Tongue (tissue), 3 donors: ENCODE measurements at places on chromosomes 12 and 14. TPM values are rescaled to one million over a fixed set of nuclear protein-coding genes. Genes with fewer than 3 reads are reported as not detected.

GRCh38 chr12:97716356-97716755, 253.8 kb downstream of the RMST start:
- no peak for DNase-seq

GRCh38 chr12:42828836-42829235, 239.3 kb upstream of the PRICKLE1 start:
- no peak for DNase-seq

DNA sequence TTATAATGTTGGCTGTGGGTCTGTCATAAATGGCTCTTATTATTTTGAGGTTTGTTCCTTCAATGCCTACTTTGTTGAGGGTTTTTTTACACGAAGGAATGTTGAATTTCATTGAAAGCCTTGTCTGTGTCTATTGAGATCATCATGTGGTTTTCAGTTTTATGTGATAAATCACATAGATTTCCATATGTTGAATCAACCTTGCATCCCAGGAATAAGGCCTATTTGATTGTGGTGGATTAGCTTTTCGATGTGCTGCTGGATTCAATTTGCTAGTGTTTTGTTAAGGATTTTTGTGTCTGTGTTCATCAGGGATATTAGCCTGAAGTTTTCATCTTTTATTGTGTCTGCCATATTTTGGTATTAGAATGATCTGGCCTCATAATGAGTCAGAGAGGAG, 27.6 kb downstream of the SLC2A13 start:
- no peak for DNase-seq

DNA sequence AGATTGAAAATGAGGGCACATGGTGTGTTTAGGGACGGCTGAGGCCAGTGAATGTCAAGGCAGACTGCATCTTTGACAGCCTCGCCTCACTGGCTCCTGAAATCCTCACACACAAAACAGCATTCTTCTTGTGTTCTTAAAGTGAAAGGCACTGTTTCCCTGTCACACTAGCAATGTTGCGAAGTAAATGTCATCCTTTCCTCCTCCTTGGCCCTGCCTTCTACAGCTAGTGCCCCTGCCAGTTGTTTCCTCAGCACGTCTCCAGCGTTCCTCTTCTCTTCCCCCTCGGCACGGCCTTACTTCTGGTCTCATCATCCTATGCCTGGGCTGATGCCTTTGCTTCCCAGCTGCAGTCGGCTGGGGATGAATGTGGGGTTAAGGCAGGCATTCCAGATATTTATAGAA, 129.4 kb upstream of the DNM1L start:
- DNase-seq: peak; percentile 80

GRCh38 chr14:36767603-36768281, 106.1 kb downstream of the PAX9 start:
- DNase-seq: peak; percentile 40

- no peak for DNase-seq
Observed at GRCh38 chr12:75822416-75822815, 209.2 kb downstream of the PHLDA1 start.

DNA sequence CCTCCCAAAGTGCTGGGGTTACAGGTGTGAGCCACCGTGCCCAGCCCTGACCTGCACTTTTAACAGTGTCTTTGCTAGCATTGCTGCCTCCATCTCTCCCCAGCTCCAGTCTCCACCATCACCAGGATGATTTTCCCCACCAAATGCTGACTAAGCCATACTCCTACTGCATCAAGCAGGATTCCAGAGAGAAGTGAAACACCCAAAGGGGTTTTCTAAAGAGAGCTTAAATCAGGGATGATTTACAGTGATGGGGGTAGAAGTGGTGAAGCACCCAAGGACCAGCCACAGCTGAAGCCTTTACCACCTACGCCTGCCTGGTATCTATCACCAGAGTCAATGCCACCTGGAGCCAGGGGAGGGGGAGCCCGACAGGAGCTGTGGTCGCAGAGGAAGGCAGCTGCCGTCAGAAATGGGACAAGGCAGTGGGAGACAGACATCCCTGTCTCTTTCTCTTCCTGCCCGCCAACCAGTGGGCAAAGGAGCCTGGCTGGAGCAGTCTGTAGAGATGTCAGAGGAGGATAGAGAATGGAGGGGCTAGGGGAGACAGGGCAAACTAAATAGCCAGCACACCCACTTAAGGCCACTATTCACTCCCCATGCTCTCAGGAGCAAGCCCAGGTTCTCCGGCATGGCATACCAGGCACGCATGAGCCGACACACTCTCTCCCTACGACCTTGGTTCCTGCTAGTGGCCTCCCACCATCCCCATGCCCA, 22.4 kb upstream of the CD9 start:
- DNase-seq: no peak

- DNase-seq: peak; percentile 93
Observed at GRCh38 chr12:46524778-46525177, 152.2 kb upstream of the SLC38A2 start.

- no peak for DNase-seq
Observed at GRCh38 chr14:101973356-101973755, 9.0 kb downstream of the DYNC1H1 start.

- DNase-seq: no peak
Observed at GRCh38 chr14:63611078-63611477, 30.6 kb downstream of the WDR89 start.

DNA sequence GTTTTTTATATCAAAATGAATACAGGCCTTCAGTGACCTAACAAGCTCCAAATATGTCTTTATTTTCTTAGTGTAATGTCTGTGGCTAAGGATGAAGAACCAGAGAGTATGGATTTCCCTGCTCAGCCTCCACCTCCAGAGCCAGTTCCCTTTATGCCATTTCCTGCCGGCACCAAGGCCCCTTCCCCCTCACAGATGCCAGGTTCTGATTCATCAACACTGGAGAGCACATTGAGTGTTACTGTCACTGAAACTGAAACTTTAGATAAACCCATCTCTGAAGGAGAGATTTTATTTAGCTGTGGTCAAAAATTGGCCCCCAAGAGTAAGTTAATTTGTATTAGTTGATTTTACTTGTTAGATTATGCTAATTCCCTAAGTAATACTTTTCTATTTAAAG, 61.0 kb downstream of the KIAA0586 start:
- DNase-seq: no peak

Gene PPP1CC
- total RNA-seq: 140 TPM

Gene MCRS1
- total RNA-seq: 51.8 TPM

Gene C1S
- 87.7 TPM for total RNA-seq

Gene USP44
- 0.31 TPM for total RNA-seq

Gene SLC25A47
- total RNA-seq: not detected

Gene DACT1
- total RNA-seq: 21.2 TPM

Gene MED6
- total RNA-seq: 57.1 TPM
